Stimulated activated CD4-positive, alpha-beta T cell treated with anti-CD3 and anti-CD28 coated beads, TNF-alpha, amount 100 ng/mL, for 1 hour (primary cell): ENCODE measurements at places on chromosomes 3 and 15.
A peak's percentile ranks its signal among the peaks of the same experiment; 100 is the strongest.

GRCh38 chr3:142013326-142013980, 135.9 kb downstream of the TFDP2 start:
- no peak for DNase-seq

- no peak for DNase-seq
These were observed 119.7 kb upstream of the IGSF10 start for GRCh38 chr3:151580591-151580990.

GRCh38 chr15:77144026-77144425, 73.1 kb upstream of the TSPAN3 start:
- DNase-seq, result no peak

- DNase-seq, result no peak
These were observed 68.1 kb downstream of the IMPG2 start for GRCh38 chr3:101252307-101252706.

DNA sequence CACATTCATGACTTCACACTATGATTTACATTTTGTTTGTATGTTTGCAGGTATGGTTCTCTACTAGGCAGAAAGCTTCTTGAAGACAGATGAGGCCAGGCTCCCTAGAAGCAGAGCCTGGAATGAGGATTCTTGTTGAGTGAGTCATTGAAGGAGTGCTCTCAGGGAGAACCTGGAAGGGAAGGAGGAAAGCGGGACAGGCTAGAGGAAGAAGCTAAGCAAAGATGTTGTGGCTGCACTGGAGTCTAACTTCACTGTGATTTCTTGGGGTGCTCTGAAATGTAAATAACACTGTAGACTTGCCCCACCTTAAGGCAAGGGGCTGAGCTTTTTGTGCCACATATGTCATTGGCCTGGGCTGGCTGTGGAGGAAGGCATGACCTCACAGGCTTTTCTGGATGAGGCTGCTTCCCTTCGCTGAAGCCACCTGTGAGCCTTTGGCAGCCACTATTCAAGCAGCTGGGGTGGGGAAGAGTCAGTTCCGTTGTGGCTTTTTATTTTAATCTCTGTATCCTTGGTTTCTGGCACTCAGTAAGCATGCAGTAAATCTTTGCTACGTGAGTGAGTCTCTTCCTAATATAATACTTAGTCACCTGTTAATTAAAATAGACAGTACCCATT, 307.3 kb downstream of the SV2B start:
- DNase-seq, result no peak

GRCh38 chr3:156553705-156554356, 1.1 kb downstream of the SSR3 start:
- DNase-seq, result no peak

- no peak for DNase-seq
These were observed 24.8 kb upstream of the MBNL1 start for GRCh38 chr3:152243721-152244516.

DNA sequence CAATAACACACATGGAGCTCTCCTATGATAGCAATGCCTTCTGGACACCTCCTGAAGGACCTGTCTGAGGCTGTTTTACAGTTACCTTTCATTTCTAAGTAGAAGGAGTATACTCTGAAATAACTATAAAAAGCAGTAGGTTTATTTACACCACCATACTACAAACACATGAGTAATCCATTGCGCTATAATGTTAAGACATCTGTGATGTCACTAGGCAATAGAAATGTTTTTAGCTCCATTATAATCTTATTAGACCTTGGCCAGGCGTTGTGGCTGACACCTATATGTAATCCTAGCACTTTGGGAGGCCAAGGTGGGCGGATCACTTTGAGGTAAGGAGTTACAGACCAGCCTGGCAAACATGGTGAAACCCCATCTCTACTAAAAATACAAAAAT, 24.7 kb downstream of the PXK start:
- DNase-seq, result no peak

DNA sequence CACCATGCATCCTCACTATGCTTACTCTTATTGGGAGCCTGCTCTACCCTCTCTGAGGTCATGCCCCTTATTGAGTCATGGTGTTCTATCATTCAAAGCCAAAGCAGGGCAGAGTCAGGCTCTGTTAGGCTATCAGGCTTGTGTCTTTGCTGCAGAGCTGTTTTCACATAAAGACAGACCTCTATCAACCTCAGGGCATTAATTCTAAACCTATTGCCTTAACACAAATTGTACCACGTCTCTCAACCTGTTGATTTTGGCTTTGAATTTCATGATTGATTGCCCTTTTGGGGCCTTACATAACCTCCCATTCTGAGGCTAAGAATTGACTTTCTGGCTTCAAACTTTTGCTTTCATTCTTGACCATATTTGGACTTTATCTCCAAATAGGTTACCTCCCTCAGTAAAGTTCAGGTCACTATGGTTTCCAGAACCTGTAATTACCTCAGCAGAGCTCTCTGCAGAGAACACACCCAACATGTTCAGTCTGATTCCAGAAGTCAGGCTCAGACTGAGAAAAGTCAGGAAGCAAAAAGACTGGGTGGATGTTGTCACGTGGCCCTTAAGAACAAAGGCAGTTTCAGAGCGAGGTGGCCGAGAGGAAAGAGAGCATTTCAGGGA, 221.4 kb upstream of the NANOGP8 start:
- DNase-seq, result no peak

DNA sequence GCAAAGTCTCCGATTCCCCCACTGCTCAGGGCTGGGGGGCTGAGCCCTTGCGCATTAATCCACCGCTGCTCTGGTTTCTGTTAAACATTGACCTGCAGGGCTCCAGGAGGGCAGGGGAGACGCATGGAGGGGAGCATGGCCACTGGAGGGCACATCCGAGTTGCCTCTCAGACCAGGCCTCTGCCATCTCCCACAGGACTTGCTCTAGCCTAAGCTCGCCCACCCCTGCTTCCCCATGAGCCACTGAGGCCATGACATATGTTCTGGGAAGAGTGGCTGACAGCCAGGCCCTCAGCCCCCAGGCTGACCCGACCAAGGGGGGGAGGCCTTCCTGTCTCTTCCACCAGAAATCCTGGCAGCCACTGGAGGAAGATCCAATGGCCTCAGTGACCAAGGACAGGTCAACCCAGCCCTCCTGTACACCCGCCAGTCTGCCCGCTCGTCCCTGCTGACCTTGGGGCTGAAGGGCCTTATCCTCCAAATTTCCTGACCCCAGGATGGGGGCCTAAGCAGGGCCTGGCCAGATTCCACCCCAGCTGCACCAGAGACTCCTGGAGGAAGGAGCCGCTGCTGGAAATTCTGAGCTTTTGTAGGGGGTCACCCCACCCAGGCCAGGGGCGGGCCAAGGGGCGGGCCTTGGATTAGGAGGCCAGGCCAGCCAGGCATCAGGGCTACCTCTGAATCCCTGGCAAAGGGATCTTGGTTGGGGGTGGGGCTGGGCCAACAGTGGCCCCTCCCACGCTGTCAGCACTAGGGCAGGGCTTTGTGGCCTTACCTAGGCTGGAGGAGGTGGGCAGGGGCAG, at the start of gene HYAL1:
Gene HYAL1, minus strand, starts transcription at position 562 of the 803 bp plus-strand sequence. CDS start 618 bp downstream, outside the sequence.
- no peak for DNase-seq

DNA sequence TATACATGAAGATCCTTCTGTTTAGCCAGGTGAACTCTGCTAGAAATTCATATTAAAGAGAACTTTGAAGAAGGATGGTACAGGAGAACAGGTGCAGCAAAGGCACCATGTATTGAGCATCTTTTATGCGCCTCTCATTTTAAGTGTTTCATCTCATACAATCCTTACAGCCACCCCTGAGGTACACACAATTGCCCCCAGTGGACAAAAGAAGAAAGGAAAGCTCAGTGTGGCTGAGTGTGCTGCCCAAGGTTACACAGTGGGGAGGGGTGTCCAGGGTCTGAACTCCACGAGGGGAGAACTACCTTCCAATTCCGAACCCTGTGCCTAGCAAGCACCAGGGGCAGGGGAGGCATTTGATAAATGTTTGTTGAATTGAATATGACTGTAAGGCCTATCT, 98.6 kb downstream of the MECOM start:
- no peak for DNase-seq

DNA sequence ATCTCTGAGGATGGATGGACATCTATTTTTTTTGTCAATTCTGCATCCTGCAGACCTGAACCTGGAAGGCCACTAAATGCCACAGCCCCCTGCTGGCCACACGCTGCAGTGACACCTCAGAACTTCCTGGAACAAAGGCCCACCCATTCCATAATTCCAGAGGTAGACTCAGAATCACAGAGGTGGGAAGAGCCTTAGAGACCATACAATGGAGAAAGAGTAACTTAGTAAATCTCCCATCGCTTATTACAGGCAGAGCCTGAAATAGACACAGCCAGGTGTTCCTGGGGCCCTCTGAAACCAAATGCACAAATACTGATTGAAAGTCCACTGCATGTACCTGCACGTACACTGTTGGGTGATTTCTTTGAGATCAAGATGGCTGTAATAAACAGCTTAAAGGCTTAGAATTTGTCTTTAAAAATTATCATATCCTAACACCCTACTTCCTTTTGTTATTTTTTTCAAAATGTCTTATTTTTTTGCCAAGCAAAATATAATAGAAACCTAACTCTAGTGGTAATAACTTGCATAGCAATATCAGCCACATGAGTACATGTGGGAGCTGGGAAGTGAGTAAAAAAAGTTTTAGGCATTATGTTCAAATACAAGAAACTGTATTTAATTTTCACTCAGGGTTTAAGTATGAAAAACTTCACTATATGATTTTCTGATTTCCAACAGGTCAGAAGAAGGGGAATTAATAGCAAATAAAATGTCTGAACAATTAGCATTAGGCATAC, 62.7 kb downstream of the EOMES start:
- peak; percentile 14 for DNase-seq

DNA sequence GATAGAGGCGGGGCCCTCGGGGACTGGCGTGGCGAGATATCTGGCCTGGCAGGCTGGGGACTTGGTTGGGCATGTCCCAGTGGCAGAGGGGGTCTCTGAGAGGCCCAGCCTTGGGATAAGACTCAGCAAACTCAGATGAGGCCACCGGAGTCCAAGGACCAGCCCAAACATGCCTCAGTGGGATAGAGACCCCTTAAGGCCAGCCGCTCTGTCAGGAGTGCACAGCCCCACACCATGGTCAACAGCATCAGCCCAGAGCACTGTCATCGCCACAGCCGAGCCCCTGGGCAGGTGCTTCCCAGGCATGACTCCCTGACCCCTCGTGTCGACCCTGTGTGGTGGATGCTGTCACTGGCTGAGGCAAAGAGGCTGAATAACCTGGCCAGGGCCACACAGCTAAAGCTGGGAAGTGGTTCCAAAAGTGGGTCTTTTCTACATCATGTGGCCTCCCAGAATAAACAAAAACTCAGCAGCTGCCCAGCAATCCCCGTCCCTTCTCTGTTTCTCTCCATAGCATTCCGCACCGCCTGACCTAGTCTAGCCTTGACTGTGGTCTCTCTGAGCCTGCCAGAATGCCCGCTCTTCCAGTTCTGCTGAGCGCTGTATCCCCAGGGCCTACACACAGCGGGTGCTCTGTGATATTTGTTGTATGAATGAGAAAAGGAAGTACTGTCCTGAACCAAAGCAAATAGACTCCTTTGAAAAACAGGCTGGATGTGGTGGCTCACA, 15.1 kb downstream of the CTSH start:
- DNase-seq, result no peak
